Suppressor macrophage treated with lipopolysaccharide for 4 hours (primary cell): ENCODE measurements at places on chromosomes 7 and 10.

DNA sequence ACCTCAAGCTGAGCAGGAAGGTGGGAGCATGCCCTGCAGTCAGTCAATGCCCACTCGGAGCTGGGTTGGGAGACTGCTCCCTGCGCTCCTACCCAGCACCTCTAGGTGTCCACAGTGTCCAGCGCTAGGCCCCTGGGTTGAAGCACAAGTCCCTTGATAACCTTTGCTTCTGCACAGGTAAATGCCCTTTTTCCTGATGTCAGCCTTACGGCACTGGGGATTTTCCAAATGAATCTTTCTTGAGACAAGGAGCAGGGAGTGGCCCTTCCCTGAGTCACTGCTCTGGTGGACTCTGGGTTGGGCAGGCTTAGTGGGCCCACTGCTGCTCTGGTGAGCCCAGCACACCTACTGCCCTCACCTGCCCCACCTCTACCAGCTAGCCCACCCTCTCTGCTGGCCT lies 61.9 kb upstream of the OPN4 start:
- no peak for DNase-seq

DNA sequence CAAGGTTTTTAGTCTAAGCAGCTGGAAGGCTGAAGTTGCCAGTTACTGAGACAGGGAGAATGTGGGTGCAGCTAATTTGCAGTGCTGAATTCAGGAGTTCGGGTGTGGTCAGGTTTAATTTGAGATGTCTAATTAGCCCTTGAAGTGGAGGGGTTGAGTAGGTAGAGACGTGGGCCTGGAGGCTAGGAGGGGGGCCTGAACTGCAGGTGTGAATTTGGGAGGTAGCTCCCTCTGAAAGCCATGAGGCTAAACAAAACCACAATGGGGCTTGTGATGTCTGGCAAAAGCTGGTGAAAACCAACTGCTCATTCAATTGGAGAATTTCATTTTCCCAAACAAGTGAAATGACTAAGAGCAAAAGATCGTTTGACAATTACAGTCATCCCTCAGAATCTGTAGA lies 246.0 kb upstream of the NFE2L3 start:
- no peak for DNase-seq

DNA sequence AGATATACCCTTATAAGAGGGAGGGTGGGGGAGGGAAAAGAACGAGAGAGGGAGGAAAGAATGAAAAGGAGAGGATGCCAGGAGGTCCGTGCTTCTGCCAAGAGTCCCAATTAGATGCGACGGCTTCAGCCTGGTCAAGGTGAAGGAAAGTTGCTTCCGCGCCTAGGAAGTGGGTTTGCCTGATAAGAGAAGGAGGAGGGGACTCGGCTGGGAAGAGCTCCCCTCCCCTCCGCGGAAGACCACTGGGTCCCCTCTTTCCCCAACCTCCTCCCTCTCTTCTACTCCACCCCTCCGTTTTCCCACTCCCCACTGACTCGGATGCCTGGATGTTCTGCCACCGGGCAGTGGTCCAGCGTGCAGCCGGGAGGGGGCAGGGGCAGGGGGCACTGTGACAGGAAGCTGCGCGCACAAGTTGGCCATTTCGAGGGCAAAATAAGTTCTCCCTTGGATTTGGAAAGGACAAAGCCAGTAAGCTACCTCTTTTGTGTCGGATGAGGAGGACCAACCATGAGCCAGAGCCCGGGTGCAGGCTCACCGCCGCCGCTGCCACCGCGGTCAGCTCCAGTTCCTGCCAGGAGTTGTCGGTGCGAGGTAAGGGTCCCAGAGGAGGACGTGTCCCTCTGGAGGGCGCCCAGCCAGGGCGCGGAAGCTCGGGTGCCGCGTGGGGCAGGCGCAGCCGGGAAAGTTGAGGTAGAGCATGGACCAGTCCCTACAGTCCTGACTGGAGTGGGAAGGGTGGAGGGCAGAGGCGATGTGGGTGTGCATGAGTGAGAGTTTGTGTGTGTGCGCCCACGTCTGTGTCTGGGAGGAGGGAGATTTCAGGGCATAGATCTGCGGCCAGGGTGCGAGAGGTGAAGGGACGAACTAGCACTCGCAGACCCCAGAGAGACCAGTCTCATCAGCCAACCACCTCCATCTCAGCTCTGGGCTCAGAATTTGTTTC lies 844 bp downstream of the GRM3 start:
- no peak for DNase-seq

GRCh38 chr7:88735920-88736319 lies 23.6 kb upstream of the ZNF804B start:
- no peak for DNase-seq

GRCh38 chr7:114922026-114922651 lies at the start of gene MDFIC:
Gene MDFIC, plus strand, starts transcription at chr7:114922094. Its CDS starts 940 bp downstream, at chr7:114923034.
- peak; percentile 67 for DNase-seq

DNA sequence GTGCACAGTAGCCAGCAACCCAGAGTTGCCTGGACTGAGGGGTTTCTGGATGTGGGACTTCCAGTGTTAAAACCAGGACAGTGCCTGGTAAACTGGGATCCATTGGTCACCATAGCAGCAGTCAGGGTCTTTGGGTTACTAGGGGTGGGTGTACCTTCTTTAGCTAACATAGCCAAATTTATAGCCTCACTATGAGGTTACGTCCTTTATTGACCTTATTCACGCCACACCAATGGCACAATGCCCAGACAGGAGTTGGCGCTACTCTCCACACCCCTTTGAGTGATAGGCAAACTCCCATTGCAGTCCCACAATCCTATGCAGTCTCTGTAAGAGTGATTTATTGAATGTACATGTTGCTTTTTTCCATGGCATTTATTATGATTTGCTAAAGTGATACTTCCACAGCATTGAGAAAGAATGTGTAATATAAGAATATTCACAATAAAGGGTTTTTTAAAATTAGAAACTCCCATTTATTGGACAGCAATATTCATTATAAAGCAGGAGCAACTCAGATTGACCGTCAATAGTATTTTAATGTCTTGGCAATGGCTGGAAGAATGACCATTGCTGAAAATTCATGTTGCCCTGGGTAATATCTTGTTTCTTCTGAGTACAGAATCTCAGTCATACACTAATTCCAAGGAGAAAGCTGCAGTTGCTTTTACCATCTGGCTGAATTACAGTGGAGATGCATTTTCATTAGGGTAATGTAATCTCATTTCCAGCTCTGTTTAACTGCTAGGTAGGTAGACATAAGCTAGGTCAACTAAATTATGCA lies 26.1 kb downstream of the IFIT5 start:
- no peak for DNase-seq

GRCh38 chr10:62623223-62623622 lies 181.3 kb upstream of the ADO start:
- DNase-seq = no peak

DNA sequence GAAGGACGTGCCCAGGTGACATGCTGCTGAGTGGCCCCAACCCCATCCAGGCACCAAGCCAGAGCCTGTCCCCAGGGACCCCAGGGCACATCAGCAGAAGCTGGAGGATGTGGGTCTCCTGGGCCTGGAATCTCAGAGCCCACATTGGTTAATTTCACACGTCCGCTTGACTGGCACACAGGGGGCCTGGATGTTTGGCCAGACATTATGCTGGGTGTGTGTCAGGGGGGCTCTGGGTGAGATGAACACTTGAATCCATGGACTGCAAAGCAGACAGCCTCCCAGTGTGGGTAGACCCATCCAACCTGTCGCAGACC lies 79.1 kb upstream of the RET start:
- DNase-seq = no peak

GRCh38 chr10:28217848-28218247 lies 85.0 kb downstream of the MPP7 start:
- DNase-seq = no peak

GRCh38 chr10:99520847-99521764 lies 11.6 kb upstream of the NKX2-3 start:
- DNase-seq = no peak

DNA sequence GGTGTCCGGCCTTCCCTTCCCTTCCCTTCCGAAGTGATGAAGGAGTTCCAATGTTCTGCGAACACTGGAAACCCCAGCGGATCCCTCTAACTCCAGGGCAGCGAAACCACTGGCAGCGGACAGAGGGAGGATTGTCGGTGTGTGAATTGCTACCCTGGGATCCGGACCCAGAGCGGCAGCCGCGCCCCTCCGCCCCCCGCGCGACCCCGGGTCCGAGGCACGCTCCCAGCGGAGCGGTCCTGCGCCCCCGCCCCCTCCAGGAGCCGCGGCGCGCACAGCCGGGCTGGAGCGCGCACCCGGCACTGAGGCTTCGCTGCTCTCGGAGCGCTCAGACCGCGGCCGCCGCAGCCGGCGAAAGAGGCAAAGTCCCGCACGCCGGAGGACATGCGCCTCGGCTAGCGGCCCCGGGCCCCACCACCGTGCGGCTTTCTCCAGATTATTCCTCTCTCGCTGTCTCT lies at the start of gene PTPRZ1:
TSS of gene PTPRZ1 (plus strand) at position 331 of the 458 bp plus-strand sequence. CDS start 339 bp downstream, outside the sequence.
- no peak for DNase-seq

- no peak for DNase-seq
Measured at GRCh38 chr10:5897053-5897340, 7.0 kb downstream of the FBH1 start.

DNA sequence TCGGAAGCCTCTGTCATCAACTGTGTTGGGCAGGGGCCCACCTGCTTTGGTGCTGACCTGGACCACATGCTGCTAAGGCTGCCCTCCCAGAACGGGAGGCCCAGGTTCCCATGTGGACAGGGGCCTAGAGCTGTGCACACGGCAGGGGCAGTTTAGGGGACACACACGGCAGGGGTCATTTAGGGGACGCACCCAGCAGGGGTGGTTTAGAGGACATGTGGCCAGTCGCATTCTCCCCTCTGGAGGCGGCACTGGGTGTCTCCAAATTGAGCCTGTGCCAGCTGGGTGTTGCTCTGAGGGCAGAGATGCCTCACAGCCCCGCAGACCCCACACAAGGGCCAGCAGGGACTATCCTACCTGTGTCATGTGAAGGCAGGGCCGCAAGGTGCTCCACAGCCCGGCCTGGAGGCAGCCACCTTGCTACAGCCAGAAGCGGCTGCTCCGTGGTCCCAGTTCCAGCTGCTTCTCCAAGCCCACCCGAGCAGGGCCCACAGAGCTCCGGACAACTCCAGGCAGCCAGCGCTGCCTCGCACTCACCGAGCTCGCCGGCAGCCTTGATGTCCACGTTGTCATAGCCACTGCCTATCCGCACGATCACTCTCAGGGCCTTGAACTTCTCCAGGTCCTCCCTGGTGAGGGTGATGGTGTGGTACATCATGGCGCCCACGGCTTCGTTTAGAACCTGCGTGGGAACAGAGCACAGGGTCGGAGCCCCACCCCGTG lies 60.7 kb downstream of the ZRANB1 start:
- no peak for DNase-seq

DNA sequence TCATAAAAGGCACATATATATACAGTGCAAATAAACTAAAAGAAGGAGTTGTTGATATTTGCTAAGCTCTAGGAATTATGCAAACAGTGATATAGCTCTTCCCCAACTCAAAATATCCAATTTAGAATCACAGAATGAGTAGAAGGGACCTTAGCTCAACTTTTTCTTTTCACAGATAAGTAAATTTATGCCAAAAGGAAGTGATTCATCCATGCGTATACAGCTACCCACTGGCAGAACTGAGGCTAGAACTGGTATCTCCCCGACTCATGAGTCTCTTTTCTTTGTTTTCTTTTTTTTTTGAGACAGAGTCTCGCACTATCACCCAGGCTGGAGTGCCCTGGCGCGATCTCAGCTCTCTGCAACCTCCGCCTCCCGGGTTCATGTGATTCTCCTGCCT lies 54.2 kb upstream of the SVIL start:
- peak; percentile 77 for DNase-seq

GRCh38 chr10:114767101-114767985 lies 54.2 kb upstream of the FHIP2A start:
- DNase-seq = no peak

- DNase-seq = no peak
Measured at GRCh38 chr7:45469103-45469502, 105.1 kb upstream of the ADCY1 start.

- DNase-seq = peak; percentile 43
Measured at GRCh38 chr10:78214955-78215354, 181.3 kb downstream of the RPS24 start.

GRCh38 chr10:104663076-104663475 lies 22.0 kb downstream of the SORCS3 start:
- DNase-seq = no peak

DNA sequence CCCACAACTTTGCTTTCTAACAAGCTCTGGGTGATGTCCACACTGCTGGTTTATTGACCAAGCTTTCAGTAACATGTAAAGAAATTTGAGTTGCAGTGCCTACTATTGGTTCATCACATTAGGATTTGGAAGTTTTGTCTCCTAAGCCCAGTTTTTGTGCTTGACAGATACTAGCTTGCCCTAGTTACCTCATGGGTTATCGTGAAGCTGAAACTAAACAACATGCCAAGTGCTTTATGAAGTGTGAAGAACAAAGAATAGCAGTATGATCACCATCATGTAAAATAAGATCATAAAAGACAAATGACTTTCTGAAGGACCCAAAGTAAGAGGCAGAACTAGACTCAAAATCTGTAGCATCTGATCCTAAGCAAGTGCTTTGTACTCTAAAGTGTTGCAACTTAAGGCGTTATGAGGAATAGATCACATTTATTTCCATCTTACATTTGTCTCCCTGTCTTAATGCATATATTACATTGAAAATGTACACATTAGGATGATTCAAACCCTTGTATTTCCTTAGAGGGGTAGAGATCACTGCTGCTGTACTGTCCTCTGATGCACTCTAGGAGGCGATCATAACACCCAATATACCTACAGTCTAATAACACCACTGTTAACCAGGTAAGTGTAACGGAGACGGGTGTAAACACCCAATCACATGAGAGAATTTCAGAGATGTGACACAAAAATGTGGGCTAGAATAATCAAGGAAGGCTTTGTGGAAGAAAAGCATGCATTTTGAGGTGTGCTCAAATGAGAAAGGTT lies 71.3 kb downstream of the NRCAM start:
- DNase-seq = no peak

- DNase-seq = no peak
Measured at GRCh38 chr7:35254496-35255442, 869 bp upstream of the TBX20 start.

DNA sequence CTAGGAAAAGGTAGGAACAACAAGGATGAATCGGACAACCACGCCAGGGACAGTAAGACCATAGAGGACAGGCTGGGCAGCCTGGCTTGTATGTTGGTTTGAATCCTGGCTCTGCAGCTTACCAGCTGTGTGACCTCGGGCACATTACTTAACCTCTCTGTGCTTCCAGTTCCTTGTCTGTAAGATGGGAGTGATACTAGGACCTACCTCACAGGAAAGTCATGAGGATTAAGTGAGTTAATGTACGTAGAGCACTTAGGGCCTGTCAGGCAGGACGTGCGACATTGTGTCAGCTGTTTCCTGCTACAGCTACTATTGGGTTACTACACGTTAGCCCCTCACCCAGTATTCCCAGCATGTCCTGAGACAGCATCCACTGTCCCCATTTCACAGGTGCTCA lies 32.1 kb downstream of the PLAC9 start:
- DNase-seq = no peak

- no peak for DNase-seq
Measured at GRCh38 chr7:46654546-46655443, 733.7 kb upstream of the IGFBP3 start.

- no peak for DNase-seq
Measured at GRCh38 chr7:17661982-17662585, 278.2 kb downstream of the SNX13 start.
